Epithelial cell of umbilical artery (primary cell): ENCODE measurements at places on chromosomes 4 and X. TPM values are rescaled to one million over a fixed set of nuclear protein-coding genes. Genes with fewer than 3 reads are reported as not detected.

The PROM1 gene
- total RNA-seq, result 0.30 and 0.65 TPM in 2 replicates

The LINC00632 gene
- 0.76 and 2.6 TPM in 2 replicates for total RNA-seq

The ENOX2 gene
- total RNA-seq, result 9.7 and 10.2 TPM in 2 replicates

The KLHL4 gene
- 13.2 and 27.0 TPM in 2 replicates for total RNA-seq

The TBC1D14 gene
- 30.2 and 32.2 TPM in 2 replicates for total RNA-seq

The GYPE gene
- 0.30 and 0.32 TPM in 2 replicates for total RNA-seq

The IL2 gene
- not detected in 2 replicates for total RNA-seq

The COX7B2 gene
- not detected in 2 replicates for total RNA-seq

The CACNA1F gene
- not detected in 2 replicates for total RNA-seq

The UNC5C gene
- total RNA-seq, result under 0.01 TPM in 1 of 2 replicates, not detected in the other

The BRS3 gene
- total RNA-seq, result not detected in 2 replicates

The FOXR2 gene
- total RNA-seq, result not detected in 2 replicates

The MAGEC2 gene
- total RNA-seq, result not detected in 2 replicates

The LONRF3 gene
- 9.4 and 14.7 TPM in 2 replicates for total RNA-seq

The MBTPS2 gene
- total RNA-seq, result 5.5 and 6.8 TPM in 2 replicates
